Left renal cortex interstitium (tissue), 4 donors: ENCODE measurements at places on chromosomes 2 and 18.

DNA sequence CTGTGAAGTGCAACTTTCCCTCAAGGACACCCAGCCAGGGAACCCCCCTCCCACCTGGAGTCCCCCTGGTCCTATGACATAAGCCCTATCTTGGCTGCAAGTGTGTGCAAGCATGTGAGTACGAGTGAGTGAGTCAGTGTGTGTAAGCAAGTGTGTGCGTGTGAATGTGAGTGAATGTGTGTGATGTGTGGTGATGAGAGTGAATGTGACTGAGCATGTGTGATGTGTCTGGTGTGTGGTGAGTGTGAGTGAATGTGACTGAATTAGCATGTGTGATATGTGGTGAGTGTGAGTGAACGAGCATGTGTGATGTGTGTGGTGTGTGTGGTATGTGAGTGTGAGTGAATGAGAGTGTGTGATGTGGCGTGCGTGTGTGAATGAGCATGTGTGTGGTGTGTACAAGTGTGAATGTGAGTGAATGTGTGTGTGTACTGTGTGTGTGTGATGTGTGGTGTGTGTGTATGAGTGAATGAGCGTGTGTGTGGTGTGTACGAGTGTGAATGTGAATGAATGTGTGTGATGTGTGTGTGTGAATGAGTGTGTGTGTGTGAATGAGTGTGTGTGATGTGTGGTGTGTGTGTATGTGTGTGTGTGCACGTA, 68.8 kb upstream of the SMAD7 start:
- no peak for DNase-seq

- no peak for DNase-seq
Observed at GRCh38 chr2:179275253-179276012, 10.8 kb upstream of the SESTD1 start.

DNA sequence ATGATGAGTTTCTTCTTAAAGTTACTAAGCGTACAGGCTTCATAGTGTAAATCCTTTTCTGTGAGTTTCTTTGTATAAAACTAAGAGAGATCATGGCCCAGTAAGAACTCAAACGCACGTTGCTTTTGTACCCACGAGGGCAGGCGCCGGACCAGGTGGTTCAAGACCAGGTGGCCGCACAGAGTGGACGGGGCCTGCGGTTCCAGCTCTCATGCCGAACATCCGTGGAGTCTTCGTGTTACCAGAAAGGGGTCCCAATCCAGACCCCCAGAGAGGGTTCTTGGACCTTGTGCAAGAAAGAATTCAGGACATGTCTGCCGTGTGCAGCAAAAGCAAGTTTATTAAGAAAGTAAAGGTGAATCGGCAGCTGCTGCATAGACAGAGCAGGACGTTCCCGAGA, 53.0 kb downstream of the KCNG2 start:
- DNase-seq, result no peak

DNA sequence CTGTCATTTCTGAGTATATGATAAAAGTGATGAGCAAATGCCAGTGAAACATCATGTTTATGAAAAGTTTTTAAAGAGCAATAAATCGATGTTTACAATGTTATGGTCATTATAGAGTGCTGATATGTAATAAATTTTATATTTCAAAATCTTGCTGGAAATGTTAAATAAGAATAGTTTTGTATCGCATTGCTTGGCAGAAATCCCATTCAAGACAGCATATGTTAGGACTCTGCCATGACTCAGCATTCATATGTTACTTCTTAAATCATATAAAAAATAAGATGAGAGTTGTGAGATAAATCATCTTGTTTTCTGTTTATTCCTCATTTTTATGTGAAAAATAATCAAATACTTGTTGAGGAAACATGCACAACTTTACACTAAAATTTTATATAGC, 949.9 kb upstream of the NRXN1 start:
- no peak for DNase-seq

- no peak for DNase-seq
Observed at GRCh38 chr2:218891275-218892135, 10.9 kb downstream of the WNT10A start.

DNA sequence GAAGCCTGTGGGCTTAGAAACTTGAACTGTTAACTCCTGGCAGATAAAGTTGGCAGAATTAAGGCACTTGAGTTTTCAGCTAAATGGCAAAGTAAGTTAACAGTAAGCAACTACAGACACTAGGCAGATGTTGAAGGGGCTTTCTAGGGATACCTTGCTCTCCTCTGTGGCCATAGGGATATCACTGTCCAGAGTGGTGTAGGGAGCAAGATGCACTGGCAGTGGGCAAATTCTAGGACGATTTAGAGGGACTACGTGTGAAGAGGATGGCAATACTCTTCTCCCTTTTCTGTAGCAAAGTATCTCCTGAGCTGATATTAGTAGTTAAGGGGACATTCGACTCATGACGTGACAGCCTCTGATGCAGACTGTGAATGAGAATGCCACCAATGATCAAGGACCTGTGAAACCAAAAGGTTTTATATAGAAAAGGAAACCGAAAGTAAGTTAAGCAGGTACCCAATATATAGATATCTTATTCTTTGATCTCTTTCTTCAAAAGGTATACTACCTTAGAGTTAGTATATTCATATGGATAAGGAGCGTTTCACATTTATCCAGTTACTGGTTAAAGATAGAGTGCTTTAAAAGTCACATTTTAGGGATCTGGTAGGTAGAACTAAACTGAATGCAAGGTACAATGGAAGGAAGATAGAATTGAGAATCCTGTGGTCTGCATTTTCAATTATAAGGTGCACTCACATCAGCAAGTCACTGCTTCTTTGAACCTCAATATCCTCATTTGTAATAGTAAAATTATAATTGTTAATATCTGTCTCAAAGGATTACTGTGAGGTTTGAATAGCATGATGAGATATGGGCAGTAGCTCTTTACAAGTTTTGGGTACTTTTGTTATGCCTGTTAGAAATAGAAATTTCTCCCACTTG, 106.4 kb downstream of the KCNH7 start:
- DNase-seq, result no peak

DNA sequence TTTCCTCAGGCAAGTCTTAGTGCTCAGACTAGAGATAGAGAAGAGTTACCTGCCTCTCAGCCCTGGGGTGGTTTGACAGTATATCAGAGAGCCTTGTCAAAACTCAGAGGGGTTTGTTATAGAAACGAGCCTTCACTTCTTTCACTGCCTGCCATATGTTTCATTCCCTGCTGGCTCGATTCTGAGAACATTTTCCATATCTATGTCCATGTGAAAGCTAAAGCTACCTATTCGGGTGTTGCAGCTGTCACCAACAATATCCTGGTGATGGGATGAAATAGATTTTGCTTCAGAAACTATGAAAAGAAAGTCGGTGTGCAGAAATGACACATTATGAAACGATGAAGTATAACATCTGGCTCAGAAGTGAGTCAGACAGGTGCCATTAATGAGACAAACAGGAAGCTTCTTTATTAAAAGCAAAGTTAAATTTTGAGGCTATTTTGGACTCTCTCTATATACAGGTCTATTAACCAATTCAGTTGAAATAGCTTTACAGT, 56.1 kb upstream of the TANK start:
- DNase-seq, result no peak

DNA sequence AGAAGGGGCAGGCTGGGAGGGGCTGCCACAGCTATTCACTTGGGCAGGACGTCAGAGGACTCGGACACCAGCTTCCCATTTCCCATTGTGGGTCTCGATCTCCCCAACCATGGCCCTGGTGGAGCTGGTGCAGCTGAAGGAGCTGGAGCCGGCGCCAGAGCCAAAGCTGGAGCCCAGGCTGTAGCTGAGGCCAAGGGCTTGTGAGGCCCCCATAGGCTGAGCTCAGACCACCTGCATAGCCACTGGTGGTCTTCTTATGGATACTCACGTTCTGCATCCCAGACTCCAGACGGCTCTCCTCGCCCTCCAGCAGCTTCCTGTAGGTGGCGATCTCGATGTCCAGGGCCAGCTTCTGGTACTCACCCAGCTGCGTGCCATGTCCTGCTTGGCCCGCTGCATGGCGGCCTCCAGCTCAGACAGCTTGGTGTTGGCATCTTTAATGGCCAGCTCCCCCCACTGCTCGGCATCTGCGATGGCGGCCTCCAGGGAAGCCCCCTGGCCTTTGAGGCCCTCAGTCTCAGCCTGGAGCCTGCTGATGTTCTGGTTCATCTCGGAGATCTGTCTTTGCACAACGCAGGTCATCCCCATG, 6.0 kb upstream of the CDK5R2 start:
- DNase-seq, result no peak

DNA sequence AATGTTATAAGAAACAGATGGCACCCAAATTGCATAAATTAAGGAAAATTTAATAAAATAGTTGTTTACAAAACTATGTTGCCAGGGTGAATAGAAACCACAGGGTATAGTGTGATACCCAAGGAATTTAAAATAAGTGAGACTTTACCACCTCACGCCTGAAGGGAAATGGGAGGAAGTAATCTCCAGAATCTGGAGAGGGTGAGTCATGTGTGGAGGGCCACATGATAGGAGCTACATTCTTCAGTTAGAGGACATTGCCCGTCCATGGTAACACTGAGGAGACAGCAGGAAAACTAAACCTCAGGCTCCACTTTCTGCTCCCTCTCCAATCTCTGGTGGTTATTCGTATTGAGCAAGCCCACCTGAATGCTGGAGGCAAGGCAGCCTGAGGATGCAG, 97.2 kb upstream of the NXPH2 start:
- DNase-seq, result no peak

DNA sequence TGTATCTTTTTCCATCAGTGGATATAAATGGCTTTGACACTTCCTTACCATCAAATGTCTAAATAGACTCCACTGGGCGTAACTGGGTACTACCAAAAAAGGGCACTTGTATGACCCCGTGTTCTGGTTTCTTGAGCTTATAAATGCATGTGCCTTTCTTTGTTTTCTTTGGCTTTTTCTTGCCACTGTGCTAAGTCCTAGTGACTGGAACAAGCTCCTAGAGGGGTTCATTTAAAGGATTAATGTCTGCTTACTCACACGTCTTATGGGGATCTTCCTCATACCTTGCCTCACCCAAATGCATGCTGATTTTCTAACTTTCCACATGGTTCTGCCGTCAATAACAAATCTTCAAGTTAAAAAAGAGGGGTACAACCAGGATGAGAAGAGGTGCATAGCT, 19.8 kb upstream of the ZNF532 start:
- DNase-seq, result no peak

- peak; percentile 56 for DNase-seq
Observed at GRCh38 chr18:8264861-8265411, 344.3 kb upstream of the RAB12 start.

DNA sequence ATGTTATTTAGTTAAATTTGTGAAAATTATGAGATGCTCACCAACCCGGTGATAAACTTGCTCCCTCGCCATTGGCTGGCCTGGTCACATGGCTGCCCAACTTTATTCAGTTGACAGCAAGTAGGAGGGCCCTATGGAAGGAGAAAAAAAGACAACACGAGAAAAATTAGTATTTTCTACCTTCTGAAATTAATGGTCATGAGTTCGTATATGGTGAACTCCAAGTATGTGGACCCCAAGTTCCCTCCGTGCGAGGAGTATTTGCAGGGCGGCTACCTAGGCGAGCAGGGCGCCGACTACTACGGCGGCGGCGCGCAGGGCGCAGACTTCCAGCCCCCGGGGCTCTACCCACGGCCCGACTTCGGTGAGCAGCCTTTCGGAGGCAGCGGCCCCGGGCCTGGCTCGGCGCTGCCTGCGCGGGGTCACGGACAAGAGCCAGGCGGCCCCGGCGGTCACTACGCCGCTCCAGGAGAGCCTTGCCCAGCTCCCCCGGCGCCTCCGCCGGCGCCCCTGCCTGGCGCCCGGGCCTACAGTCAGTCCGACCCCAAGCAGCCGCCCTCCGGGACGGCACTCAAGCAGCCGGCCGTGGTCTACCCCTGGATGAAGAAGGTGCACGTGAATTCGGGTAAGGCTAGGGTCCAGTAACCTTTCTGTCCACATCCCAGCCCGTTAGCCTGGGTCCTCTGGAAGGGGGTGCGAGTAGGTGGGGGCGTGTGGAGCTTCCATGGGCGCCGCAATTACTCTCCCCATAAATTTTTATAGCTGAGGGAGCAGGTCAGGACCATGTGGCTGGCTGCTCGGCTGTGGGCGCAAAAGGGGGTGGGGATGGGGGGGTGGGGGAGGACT, at the start of gene HOXD4:
TSS of gene HOXD4 (plus strand) at position 109 of the 846 bp plus-strand sequence. CDS start at position 193, 84 bp downstream.
- DNase-seq, result no peak

DNA sequence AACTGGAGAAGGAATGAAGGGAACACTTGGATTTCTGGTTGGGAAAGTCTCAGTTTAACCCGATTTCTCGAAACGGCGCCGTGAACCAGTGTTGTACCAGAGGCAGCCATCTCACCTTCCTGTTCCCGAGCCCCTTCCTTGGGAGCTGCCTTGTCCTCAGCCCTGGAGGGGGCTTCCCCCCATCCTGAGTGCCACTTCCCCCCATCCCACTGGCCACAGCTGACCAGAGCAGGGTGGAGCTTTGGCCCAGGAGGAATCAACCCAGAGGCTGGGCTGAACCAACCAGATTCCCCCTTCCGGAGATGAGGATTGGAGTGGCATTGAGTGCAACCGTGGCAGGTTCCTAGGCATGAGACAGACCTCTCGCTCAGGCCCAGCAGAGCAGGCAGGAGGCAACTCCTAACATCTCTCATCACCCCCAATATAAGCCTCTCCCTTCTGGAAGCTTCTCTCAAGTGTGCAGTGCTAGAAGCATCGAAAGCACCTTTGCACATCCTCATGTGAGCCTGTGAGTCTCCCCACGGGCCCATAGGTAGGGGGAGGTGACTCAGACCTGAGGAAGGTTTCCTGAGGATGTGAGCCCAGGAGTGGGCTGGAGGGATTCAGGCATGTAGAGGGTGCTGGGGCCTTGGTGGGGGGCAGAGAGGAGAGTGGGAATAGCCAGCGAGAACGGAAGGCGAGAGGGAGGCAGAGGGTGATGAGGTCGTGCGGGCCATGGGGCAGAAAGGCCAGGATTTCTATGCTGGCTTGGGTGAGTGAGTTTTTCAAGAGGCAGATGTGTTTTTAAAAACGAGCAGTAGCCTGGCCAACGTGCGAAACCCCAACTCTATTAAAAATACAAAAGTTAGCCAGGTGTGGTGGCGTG, 11.9 kb downstream of the NGEF start:
- DNase-seq, result no peak

DNA sequence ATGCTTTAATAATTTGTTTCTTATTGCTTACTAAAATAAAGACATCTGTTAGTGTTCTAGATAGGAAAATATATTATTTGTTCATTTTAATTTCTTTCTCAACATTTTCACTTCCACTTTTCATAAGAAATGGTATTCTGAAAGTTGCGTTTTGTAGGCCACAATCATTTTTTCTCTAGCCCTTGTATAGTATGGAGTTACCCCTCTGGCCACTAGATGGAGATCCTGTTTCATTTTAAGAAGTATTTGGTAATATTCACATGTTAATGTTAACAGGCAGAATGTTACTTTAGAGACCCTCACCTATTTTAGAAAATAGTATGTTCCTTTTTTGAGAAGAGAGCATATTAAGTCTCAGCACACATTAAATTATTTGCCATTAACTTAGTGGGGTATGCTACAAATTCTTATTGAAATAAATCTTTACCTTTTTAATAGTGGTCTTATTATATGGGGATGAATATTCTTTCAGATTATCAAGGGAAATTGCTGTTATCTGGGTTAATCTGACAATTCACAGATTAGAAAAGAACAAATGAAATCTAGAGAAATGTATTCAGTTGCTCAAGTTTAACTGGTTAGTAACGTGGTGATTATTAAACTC, 73.9 kb upstream of the TTC27 start:
- DNase-seq, result peak; percentile 5

- no peak for DNase-seq
Observed at GRCh38 chr2:58539973-58540372, 298.8 kb upstream of the FANCL start.
